A549 treated with Mapracorat at 1 μM for 4 hours (cell line): ENCODE measurements at places on chromosomes 16 and 17. TPM values are rescaled to one million over a fixed set of nuclear protein-coding genes. Genes with fewer than 3 reads are reported as not detected.

OR3A2 gene
- not detected in 5 replicates for total RNA-seq

NGFR gene
- total RNA-seq: 0.63 to 0.97 TPM (median 0.81 TPM) in 5 replicates

GSG1L gene
- total RNA-seq: not detected in 5 replicates

FBXW10 gene
- total RNA-seq: 0.61 to 1.7 TPM (median 1.0 TPM) in 5 replicates

FA2H gene
- total RNA-seq: 28.5 to 33.6 TPM (median 31.6 TPM) in 5 replicates

MCRIP1 gene
- total RNA-seq: 74.7 to 106 TPM (median 98.6 TPM) in 5 replicates

HSD17B1 gene
- total RNA-seq: 0.89 to 1.8 TPM (median 1.5 TPM) in 5 replicates

NPB gene
- 0.39 to 0.65 TPM (median 0.55 TPM) in 5 replicates for total RNA-seq

C17orf50 gene
- total RNA-seq: 0.21 to 0.59 TPM (median 0.34 TPM) in 4 of 5 replicates, not detected in the other

POLR3E gene
- 32.6 to 36.1 TPM (median 35.6 TPM) in 5 replicates for total RNA-seq

GABARAPL2 gene
- 80.9 to 92.9 TPM (median 89.5 TPM) in 5 replicates for total RNA-seq

GOSR1 gene
- 33.2 to 45.2 TPM (median 37.9 TPM) in 5 replicates for total RNA-seq

OTOP2 gene
- 0.08 to 0.10 TPM in 2 of 5 replicates, not detected in the others for total RNA-seq

SULT1A4 gene
- total RNA-seq: 29.2 to 35.9 TPM (median 30.8 TPM) in 5 replicates

TEX19 gene
- 0.26 to 0.51 TPM (median 0.39 TPM) in 5 replicates for total RNA-seq

RAD51C gene
- total RNA-seq: 52.5 to 59.3 TPM (median 54.7 TPM) in 5 replicates

PDIA2 gene
- total RNA-seq: 0.11 to 0.65 TPM (median 0.42 TPM) in 5 replicates

VPS9D1 gene
- total RNA-seq: 3.5 to 6.2 TPM (median 4.9 TPM) in 5 replicates
